ENCODE measurements at places on chromosomes 13 and 19.

DNA sequence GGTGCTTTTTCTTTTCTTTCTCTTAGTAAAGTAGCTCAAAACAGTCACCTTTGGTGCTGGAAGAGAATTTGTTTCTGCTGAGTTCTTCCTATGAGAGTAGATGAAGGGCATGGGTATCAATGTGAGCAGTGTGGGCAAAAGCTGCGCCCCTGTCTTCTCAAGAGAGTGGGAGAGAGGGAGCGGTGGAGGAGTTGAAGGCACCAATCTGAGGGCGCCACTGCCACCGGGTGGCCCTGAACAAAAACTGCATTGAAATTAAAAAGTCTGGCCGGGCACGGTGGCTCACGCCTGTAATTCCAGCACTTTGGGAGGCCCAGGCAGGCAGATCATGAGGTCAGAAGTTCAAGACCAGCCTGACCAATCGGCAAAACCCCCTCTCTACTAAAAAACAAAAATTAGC is 28.7 kb upstream of the EPHX3 start:
- no peak for DNase-seq

DNA sequence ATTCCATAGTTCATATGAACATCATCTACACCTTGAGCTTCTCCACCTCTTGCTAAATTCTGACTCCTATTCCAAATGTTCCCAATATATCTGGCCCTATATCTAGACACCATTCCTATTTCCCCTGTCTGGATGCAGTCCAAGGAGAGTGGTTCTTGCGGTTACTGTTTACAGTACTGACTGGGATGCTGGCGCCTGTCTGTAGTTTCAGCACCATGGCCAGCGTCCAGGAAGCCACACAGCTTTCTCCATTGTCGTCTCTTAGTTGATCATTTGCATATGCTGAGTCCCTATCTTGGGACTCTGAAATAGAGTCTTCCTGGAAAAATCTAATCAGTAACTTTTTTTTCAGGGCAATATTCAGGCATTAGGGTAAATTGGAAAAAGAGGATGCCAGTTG is 14.9 kb downstream of the LAIR2 start:
- DNase-seq = peak; percentile 2

DNA sequence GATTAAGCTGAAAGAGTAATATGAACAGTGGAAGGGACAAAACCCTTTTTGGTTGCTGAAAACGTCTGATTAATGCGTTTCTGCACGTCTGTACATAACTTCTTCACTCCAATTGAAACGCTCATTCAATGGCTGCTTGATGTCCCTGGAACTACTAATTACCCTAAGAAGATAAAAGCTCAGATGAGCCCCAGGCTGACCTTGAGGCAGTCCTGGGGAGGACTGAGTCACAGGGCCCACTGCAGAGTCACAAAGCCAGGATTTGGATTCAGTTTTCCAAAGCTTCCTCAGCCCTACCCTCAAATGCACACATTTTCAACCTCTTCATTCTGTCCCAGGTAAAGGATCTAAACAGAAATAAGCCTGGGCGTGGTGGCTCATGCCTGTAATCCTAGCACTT is 75.0 kb upstream of the FLT1 start:
- no peak for DNase-seq

GRCh38 chr13:111022241-111022640 is 92.9 kb upstream of the ARHGEF7 start:
- DNase-seq = no peak

DNA sequence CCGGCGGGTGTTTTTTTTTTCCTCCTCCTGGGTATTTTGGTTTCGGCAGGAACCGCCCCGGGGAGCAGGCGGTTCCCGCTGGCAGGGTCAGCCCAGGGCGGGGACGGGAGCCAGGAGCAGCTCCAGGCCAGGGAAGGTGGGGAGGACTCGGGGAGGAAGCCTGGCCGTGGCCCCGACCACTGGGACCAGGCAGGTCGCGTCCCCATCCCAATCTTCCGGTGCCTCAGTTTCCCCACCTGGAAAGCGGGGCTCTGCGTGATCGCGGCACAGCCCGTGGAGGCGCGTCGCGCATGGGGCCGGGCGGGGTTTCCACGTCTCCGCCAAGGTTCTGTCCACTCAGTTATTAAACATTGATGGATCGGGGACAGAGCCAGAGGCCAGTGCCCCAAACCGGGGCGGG is 34.8 kb downstream of the IL12RB1 start:
- no peak for DNase-seq

DNA sequence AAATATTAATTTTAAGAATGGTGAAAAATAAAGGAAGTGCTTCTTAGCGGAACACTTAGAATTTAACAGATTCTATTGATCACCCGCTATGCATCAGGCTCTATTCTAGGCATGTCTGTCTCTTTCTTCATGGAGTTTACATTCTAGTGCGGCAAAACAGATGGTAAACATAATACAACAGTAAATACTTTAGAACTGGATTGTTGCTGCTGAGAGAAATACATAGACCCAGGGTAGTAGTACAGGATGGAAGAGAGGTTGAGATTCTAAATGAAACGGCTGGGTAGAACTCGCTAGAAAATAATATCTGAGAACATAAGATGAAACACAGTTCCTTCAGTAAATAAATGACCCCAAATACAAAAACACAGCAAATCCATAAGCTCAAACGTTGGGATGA is 498.7 kb downstream of the MYO16 start:
- no peak for DNase-seq

- DNase-seq = no peak
Measured at GRCh38 chr13:100954430-100955305, 280.1 kb upstream of the TMTC4 start.

DNA sequence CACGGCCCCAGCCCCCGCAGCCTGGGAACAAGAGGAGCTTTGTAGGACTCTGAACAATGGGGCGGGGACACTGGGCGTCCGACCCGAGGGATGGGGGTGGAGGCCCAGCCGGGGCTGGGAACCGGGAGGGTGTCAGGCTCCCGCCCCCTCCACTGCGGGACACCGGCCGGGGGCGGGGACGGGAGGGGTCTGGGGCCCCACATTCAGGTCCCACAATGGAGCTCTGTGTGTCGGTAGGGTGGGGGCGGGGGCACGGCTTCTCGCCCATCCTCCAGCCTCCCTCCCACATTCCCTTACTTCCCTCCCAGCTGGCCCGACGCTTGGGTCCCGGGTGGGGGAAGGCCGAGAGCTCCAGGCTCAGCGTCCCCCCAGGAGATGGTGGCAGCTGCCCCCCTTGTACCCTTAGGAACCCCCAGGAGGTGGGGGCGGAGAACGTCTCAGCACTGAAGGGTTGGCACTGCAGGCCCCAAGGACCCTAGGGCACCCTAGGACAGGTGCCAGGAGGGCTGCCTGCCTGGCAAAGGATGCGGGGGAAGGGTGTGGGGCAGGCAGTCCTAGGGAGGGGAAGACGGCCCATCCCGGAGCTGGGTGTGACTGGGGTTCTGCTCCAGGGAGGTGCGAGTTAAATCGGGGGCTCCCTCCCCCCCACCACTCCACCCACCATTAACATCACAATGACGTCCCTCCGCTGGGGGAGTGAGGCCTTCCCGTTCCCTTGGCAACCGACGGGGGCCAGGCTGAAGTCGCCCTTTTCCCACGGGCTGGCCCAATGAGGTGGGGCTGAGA is 5.3 kb downstream of the TTYH1 start:
- DNase-seq = no peak

GRCh38 chr19:7961920-7962626 is 18.6 kb upstream of the TIMM44 start:
- DNase-seq = no peak

DNA sequence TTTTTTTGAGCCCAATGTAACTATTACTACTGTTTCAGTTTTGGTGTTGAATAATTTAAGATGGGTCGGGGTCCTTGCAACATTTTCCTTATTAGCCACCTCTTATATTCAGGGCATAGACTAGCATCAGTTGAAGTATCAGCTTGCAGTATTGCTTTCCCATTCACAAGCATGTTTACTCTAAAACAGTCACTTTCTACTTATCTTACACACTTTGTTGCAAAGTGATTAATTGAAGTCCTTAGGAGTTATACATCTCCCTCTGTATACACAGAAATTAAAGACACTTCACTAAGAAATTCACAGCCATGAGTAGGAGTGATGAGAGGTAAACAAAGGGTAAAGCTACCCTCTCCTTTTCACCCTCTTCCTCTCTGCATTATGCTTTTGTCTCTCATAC is 27.6 kb downstream of the SLAIN1 start:
- DNase-seq = no peak

DNA sequence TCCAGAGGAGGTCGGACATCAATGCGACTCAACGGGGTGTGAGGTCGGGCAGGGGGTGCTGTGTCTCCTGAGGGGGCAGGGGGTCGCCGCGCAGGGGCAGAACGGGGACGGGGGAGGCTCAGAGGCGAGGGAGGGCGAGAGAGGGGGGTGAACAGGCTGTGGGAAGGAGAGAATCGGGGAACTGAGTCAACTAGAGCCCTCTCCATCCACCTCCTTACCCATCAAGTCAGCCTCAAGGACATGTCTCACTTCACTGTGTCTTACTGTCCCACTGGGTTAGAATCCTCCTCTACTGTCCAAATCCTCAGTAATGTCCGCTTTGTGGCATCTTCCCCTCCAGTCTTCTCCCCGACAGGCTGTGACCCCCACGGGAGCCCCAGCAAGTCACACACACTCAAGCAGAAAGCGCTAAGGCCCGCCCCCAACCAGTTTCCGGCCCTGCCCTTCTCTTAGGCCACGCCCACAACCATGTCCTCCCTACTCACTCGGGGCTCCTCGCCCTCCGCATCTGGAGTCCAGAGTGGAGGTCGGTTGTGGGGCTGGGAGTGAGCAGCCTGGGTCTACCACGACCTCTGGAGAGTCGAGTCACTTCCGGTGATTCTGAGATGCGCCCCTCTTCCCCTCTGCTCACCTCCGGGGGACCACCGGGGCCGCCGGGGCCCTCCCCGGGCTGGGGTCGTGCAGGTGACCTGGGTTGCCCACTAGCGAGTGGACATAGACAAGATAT is 9.3 kb downstream of the PLEKHA4 start:
- DNase-seq = no peak

DNA sequence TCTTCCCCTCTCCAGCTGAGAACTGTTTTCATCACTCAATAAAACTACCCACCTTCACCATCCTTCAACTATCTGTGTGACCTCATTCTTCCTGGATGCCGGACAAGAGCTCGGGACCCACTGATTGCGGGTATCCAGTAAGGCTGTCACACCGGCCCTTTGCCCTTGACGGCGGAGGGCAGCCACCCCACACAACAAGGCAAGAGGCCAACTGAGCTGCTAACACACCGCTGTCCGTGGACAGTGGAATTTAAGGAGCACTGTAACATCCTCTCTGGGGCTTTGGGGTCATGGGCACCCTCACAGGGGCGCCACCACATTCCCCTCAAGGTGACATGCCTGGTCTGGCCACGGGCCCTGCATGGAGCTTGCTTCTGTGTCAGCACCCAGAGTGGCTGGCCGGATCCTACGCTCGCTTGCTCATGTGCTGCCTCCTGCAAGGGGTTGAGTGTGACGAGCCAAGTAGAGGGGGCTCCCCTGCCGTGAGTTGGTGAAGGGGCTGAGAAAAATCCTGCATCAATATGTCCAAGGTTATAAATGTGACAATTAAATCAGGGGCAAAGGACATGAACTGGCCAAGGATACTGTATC is 31.4 kb downstream of the LHFPL6 start:
- no peak for DNase-seq

DNA sequence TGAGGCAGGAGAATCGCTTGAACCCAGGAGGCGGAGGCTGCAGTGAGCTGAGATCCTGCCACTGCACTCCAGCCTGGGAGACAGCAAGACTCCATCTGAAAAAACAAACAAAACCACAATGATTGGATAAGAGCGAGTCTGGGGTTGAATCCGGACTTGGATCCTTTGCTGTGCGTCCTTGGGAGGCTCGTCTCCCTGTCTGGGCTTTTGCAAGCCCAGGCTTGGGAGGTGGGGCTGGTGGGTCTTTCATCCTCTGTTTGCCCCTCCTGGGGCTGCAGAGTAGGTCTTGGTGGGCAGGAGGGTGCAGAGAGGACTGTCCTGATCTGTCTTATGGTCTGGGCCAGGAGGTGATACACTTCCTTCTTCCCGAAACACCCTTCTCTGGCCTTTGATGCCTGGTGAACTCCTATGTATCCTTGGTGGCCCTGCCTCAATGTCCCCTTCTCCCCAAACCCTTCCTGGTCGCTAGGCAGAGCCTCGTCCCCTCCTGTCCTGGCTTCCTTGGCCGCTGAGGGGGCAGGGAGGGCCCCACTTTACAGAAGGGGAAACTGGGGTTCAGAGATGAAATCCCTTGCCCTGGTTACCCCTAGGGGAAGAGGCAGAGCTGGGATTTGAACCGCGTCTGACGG is 16.8 kb downstream of the PALM start:
- no peak for DNase-seq

- DNase-seq = no peak
Measured at GRCh38 chr13:30362869-30363268, 55.5 kb upstream of the KATNAL1 start.

GRCh38 chr13:97495678-97496077 is 61.7 kb downstream of the RAP2A start:
- DNase-seq = no peak

DNA sequence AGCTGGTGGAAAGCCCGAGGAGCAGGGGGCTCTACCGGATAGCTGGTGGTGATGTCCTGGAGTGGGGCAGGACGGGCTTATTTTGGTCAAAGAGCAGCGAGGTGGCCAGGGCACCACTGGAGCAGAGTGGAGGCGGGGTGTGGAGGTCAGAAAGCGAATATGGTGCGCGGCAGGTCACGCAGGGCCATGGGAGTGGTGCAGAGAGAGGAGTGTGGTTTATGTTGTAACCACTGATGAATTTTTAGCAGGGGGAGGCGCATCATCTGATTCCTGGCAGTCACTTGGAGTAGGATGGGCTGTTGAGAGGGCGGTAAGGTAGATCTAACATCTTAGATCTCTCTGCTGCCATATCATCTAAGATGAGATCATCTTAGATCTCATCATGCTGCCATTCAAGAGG is 1.4 kb upstream of the ZNF414 start:
- no peak for DNase-seq

DNA sequence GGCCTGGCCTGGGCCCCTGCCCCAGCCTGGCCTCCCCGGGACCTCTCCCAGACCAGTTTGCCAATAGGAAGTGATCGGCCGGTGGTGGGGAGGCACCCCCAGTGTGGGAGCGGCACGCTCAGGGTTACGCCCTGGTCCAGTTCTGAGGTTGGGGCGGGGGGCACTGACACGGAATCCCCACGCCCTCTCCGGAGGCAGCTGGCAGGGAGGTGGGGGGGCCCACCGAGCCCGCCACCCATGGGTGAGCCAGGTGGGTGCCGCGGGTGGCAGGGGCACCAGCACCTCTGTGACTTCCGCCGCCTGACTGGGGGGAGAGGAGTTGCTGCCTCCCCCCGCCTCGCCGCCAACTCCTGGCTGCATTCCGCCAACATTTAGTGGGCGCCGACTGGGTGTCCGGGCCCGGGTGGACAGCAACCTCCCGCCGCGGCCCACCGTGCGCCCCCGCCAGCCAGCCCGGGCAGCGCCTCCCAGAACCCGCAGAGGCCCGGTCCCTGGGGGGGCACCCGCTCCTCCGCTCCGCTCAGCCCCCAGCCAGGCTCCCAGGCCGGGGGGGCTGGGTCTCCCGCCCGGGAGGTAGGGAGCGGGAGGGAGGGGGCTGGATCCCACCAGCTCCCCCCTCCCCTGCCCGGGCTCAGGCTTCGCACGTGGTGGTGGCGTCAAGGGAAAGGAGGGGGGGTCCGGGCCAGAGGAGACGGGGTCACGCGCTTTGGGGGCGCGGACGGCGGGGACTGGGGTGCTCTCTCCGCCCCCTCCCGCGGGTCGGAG is 2.0 kb downstream of the ZBTB7A start:
- DNase-seq = no peak
